LoVo (cell line): ENCODE measurements at places on chromosomes 11 and 22.

- no peak for DNase-seq
Measured at GRCh38 chr11:91786097-91786496, 438.5 kb upstream of the FAT3 start.

- peak; percentile 42 for DNase-seq
Measured at GRCh38 chr11:124195189-124195734, 12.1 kb downstream of the OR10D3 start.

DNA sequence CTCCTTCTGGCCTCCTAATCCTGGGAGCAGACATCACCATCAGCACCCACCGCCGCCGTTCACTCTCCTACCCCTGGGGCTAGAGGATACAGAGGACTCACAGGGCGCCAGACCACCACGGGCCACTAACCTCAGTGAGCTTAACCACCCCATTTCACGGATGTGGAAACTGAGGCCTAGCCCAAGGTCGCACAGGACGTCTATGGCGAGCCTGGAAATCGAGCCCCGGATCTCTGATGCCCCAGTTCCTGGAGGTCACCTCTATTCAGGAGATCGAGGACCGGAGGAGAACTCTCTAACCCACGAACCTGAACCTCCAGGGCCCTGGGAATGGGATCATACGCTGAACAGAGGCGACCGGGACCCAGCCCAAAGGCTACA lies 349 bp downstream of the TIMM10 start:
- no peak for DNase-seq

- no peak for DNase-seq
Measured at GRCh38 chr22:18997925-18998315, 61.8 kb upstream of the PRODH start.

- DNase-seq = no peak
Measured at GRCh38 chr11:44571871-44572270, 6.4 kb downstream of the CD82 start.

DNA sequence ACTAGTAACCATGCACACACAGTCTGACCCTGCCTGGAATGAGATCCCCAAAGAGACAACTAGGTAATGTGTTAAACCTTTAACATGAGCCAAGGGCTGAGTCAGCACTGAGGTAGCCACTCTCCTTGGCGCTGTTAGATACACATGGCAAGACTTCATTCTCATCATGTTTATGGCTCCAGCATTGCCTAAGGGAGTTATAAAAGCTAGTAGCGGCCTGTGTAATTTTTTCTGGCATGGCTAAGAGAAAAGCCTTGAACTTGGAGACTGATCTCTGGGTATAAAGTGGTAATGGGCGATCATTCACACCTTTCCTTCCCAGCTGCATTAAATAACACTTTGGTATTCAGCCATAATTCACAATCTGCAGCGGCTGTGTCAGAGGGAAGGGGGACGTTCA lies 779.7 kb upstream of the LRRC4C start:
- DNase-seq = no peak

DNA sequence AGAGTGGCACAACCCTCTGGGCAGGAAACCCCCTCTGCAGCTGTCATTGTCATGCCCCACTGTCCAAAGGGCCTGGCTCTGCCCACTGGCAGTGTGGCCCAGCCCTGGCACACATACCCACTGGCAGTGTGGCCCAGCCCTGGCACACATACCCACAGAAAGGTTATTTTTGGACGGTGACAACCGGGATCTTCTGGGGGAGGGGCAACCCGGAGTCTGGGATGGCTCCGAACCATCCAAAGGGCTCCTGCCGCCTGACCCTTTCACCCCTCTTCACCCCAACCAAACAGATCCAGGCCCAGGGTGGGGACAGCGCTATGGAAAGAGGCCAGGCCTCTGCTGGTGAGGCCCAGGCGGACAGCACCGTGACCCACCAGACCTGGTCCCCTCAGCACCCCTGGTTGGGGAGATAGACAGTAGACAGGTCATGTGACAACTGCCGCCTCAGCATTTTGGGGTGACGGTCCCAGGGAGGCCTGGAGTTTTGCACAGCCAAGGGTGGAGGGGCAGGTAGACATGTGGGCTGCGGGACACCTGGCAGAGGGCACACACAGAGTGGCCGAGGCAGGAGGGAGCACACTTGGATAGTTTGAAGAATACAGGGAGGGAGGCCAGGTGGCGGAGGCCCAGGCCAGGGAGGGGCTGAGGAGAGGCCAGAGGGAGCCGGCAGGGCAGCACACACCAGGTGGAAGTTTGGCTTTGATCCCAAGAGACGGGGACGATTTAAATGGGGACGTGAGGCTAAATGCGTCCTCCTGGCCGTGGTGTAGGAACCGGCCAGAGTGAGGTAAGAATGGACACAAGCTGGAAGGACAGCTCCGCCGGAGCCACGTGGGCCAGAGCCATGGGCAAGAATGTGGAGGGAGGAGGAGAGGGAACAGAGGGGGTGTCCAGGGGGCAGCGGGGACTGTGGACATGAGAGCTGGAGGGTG lies 2.9 kb downstream of the MAPK12 start:
- no peak for DNase-seq

DNA sequence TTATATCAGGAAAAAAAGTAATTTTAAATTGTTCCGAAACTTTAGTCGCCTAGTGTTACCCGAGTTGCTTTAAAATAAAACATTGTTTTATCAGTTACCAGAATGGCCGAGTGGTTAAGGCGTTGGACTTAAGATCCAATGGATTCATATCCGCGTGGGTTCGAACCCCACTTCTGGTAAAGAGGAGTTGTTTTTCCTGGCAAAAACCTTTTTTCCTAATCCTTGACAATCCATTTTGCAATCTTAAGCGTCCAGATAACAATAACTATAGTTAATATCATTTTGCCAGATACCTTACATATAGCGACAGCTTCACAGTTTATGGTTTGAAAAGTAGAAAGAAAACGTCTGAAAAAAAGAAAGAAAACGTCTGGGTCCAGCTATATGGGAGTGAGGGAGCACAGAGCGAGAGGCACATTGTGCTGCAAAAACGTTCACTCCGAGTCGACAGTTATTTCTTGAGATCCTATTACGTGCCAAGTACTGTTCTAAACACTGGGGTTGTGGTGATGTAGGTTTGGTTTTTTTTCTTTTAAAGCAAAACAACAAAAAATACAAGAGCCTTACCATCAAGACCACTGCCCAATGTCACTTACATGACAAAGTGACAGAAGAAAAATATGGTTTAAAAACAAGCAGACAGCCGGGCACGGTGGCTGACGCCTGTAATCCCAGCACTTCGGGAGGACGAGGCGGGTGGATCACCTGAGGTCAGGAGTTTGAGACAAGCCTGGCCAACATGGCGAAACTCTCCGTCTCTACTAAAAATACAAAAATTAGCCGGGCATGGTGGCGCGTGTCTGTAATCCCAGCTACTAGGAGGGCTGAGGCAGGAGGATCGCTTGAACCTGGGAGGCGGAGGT lies 40.6 kb downstream of the OR4D9 start:
- peak; percentile 64 for DNase-seq

- no peak for DNase-seq
Measured at GRCh38 chr22:38238519-38239071, 34.2 kb downstream of the TMEM184B start.

DNA sequence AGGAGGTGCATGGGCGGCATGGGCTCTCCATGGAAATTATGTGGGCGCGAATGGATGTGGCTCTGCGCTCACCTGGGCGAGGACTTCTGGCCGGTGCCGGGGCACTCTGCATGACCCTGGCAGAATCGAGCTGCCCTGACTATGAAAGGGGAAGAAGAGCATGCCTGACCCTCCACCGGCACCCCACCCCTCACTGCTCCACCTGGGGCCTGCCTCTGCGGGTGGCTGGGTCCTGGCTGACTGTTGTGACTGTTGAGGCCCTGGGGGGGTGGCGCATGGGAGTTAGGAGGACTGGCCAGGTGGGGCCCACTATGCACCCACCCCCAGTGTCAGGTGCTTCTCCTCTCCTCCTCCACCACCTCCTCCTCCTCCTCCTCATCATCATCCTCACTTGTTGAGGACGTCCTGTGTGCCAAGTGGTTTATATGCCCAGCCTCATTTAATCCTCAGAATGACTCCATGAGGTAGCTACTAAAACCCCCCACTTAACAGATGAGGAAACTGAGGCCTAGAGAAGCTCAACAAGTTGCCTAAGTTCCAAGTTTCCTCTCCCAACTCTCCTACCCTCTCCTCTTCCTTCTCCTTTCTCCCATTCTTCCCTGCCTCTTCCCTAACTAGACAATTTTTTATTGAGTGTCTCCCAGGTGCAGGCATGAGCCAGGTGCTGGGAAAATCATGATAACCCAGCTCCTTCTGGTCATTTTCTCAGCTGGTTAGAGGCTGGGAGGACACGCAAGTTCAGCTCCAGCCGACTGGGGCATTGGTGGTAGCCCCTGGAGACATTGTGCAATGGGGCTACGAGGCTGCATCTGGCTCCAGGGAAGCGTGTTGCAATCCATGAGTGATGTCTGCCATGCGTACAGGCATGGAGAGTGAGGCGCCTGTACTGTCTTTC lies 2.3 kb downstream of the MYEOV start:
- DNase-seq = peak; percentile 48

- no peak for DNase-seq
Measured at GRCh38 chr22:36942556-36942955, 29.1 kb downstream of the CSF2RB start.

- no peak for DNase-seq
Measured at GRCh38 chr11:70307176-70307575, 36.7 kb downstream of the PPFIA1 start.

DNA sequence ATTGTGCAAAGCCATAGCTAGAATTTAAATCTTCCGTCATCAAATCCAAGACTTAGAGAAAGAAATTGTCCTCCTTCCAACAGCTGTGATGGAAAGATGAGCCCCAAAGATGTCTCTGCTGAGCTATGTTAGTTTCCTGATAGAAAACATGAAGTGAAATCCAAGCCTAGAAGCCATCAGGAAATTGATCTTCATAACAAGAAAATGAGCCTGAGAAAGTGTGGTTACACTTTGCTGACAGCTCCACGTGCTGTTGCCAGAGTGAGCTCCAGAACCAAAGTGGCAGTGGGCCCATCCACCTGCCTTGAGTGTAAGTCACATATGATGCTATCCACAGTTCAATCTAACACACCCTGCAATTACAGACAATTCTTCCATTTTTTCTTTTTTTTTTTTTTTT lies 58.0 kb upstream of the UBASH3B start:
- no peak for DNase-seq

DNA sequence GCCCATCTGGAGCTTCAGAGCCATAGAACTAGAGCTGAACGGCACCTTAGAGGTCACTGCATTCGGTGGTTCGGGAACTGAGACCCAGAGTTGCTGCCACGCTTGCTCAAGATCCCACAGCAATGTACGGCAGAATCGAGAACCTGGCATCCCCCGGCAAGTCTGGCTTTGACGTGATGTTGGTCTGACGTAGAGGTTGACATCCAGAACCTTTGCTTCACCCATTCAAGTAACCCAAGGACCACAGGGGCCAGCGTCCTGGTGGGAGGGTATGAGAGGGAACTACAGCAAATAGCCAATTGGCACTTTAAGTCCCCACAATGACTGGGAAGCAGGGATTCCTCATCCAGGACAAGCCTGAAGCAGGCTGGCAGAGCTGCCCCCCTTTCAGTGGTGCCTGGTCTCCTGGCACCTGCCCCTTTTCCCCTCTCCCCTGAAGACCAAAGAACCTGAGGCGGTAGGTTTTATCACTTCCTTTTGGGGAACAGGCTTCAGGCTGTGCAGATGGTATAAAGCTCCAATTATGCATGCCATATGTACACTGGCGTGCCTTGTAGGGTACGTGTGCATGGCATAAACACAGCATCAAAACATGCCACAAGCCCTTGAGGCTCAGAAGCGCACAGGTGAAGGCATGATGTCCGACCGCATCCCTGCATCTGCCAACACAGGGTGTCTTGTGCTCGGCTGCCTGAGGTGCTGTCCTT lies 15.3 kb upstream of the TEF start:
- DNase-seq = no peak

GRCh38 chr11:62179995-62180394 lies 10.0 kb upstream of the SCGB1D1 start:
- no peak for DNase-seq

DNA sequence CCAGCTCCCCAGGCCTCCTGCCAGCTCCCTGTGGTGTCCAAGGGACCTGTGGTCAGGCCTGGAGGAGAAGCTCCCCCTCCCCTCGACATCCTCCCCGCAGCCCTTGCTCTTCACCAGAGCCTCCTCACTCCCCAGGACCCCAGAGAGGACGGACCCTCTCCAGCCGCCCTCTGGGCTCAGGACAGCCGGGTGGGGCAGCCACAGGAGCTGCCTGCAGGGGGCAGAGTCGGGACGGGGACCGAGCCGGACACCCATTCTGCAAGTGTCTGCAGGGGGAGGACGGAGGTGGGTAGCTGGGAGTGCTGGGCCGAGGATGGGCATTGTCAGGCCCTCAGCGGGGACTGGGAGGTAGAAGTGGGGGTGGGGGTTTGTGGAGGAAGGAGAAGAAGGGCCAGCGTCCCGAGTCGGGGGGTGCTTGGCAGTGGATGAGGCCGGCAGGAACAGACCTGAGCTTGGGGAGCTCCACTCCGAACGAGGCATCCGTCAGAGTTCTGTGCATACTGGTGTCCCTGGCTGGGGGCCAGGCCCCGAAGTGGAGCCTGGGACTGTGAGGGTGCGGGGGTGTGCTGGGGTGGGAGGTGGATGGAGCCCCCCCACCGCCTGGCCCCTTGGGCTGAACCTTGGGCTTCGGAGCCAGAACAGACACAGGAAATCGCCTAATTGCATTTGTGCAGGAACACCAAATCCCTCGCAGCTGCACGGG lies 15.2 kb downstream of the PRR33 start:
- DNase-seq = no peak
